ENCODE measurements at places on chromosomes 5 and 9. TPM values are rescaled to one million over a fixed set of nuclear protein-coding genes. Genes with fewer than 3 reads are reported as not detected.

Gene GABRA6
- polyA plus RNA-seq = not detected

Gene NME5
- 6.2 TPM for polyA plus RNA-seq

Gene RLN2
- polyA plus RNA-seq = 179 TPM

Gene TNC
- 1.9 TPM for polyA plus RNA-seq

Gene CANX
- polyA plus RNA-seq = 688 TPM

Gene PCDHA12
- 0.04 TPM for polyA plus RNA-seq

Gene MSMP
- 0.41 TPM for polyA plus RNA-seq

Gene IL3
- polyA plus RNA-seq = not detected

Gene FOXD4L6
- polyA plus RNA-seq = not detected

Gene C5orf63
- 3.1 TPM for polyA plus RNA-seq

Gene NPR2
- 15.4 TPM for polyA plus RNA-seq

Gene PCDHGA10
- polyA plus RNA-seq = 3.9 TPM

Gene TPPP
- 2.1 TPM for polyA plus RNA-seq

Gene BASP1
- 39.5 TPM for polyA plus RNA-seq

Gene BSPRY
- 0.11 TPM for polyA plus RNA-seq

Gene HAVCR2
- 1.6 TPM for polyA plus RNA-seq

Gene HSPA9
- 85.4 TPM for polyA plus RNA-seq

Gene ZBTB6
- 6.8 TPM for polyA plus RNA-seq

Gene RLN1
- not detected for polyA plus RNA-seq

Gene PCDHB7
- polyA plus RNA-seq = 2.2 TPM

Gene NSMF
- polyA plus RNA-seq = 24.0 TPM

Gene PCDHGC5
- 0.19 TPM for polyA plus RNA-seq

Gene LCN9
- polyA plus RNA-seq = not detected

Gene PHF24
- polyA plus RNA-seq = 0.42 TPM

Gene PCDHA1
- polyA plus RNA-seq = not detected

Gene ZNF782
- polyA plus RNA-seq = 3.5 TPM

Gene CPEB4
- polyA plus RNA-seq = 26.0 TPM

Gene PRDM9
- not detected for polyA plus RNA-seq

Gene EGFL7
- polyA plus RNA-seq = 0.18 TPM

Gene ANKRD31
- polyA plus RNA-seq = 0.11 TPM

Gene LOX
- 23.5 TPM for polyA plus RNA-seq

Gene HAPLN1
- 0.40 TPM for polyA plus RNA-seq

Gene RFESD
- 3.4 TPM for polyA plus RNA-seq

Gene OBP2B
- not detected for polyA plus RNA-seq

Measured in ovary (tissue), 10 donors.